ENCODE measurements at places on chromosomes 5 and 9.

- DNase-seq: no peak
These were observed 5.7 kb downstream of the NTMT1 start for GRCh38 chr9:129631674-129632129.

- no peak for DNase-seq
These were observed 17.4 kb upstream of the ADRB2 start for GRCh38 chr5:148808864-148809642.

GRCh38 chr9:11045589-11045988 lies 432.8 kb upstream of the PTPRD start:
- no peak for DNase-seq

DNA sequence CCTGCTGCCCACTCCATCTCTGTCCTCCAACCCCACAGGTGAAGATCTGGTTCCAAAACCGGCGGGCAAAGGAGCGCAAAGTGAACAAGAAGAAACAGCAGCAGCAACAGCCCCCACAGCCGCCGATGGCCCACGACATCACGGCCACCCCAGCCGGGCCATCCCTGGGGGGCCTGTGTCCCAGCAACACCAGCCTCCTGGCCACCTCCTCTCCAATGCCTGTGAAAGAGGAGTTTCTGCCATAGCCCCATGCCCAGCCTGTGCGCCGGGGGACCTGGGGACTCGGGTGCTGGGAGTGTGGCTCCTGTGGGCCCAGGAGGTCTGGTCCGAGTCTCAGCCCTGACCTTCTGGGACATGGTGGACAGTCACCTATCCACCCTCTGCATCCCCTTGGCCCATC lies 6.4 kb upstream of the SLC6A7 start:
- no peak for DNase-seq

DNA sequence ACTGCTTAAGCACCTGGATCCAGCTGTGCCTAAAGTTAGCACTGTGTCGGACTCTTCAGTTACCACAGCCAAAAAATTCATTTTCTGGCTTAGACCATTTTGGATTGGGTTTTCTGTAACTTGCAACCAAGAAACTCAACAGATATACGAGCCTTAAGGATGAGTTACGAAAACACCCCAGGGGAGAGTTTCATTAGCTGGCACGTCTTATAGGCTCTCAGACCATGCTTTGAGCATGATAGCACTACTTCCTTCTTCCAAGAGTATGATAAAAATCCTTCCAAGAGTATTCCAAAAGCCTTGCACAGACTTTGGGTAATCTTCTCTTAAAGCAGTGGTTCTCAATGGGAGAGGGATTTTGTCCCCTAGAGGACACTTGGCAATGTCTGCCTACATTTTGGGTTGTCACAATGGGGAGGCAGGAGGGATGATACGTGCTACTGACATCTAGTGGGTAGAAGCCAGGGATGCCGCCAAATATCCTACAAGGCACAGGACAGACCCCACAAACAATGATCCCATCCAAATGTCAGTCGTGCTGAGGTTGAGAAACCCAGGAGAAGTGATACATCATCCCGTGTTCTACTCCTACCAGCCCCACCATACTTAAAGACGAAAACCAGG lies 64.8 kb downstream of the SMIM23 start:
- DNase-seq: no peak

DNA sequence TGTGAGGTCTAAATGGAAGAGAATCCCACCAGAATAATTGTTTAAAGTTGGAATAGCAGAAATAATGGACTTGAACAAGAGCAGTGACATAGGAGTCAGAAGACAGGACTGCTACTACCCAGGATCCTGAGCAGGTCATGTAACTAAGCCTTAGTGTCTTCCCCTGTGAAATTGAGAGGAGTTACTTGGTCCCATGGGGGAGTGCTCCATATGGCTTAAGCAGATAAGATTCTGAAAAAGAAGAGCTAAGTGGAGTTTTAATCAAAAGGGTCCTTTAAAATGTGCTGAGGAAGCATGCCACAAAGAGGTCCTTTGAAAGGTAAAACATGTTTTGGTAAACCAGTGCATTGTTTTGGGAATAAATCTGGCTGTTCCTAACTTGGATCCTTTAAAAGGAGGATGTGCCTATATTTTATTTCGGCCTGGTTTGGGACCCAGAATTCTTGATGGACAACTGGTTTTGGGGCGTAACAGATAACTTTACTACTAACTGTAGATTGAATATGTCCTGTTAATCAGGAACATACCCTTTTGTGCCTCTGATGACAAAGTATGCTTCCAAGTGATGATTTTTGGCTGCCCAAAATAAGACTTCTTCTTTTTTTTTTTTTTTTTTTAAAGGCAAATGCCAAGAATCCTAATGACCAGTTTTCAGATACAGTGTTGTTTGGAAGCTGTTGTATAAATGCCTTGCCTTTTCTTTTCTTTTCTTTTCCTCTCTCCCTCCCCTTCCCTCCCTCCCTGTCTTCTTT lies 5.7 kb downstream of the RCL1 start:
- no peak for DNase-seq

GRCh38 chr5:24226479-24226878 lies 418.3 kb downstream of the CDH10 start:
- no peak for DNase-seq

GRCh38 chr5:98432378-98432777 lies 341.1 kb upstream of the RGMB start:
- DNase-seq: no peak

DNA sequence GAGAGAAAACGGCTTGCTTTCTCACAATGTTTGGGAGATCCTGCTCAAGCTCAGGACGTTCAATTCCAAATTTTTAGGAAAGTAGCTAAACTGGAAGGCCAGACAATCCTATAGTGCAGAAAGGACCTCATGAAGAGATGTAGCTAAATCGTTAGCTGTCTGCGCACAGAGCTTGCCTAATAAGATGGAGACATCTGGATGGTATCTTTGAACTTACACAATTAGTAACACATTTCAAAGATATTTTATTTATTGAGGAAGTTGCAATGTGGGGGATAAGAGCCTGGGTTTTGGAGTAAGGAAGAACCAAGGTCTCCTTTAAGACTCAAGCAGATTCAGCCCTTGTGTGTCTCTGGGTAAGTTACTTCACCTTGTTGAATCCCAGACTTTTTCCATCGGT lies 28.6 kb upstream of the RAB14 start:
- DNase-seq: no peak

- no peak for DNase-seq
These were observed 183.9 kb upstream of the POU5F2 start for GRCh38 chr5:93925321-93925720.

All from smooth muscle cell of the brain vasculature (primary cell).